Anterior cingulate cortex (tissue), 58 donors: ENCODE measurements at places on chromosomes 4 and X.

GRCh38 chr4:25535278-25535677 lies 120.4 kb upstream of the SLC34A2 start:
- DNase-seq = no peak

DNA sequence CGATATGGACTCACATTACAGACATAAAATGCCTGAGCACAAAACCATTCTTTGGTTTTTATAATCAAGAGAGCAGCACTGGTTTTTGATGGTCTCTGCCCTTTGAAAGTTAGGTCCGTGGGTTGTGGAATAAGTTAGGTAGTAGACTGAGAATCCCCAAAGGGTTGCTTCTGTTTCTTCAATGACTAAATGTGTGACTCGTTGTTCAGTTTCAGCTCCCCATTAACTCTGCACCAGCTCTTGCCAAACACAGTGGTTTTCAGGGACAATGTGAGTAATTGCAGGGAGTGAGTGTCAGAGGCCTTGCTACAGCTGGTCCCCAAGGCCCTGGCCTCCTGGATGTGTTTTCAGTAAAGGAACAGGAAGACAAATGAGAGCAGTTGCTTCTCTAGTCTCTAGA lies 24.8 kb downstream of the SMIM20 start:
- DNase-seq = no peak

GRCh38 chr4:7390906-7391636 lies 43.7 kb downstream of the PSAPL1 start:
- DNase-seq = no peak

DNA sequence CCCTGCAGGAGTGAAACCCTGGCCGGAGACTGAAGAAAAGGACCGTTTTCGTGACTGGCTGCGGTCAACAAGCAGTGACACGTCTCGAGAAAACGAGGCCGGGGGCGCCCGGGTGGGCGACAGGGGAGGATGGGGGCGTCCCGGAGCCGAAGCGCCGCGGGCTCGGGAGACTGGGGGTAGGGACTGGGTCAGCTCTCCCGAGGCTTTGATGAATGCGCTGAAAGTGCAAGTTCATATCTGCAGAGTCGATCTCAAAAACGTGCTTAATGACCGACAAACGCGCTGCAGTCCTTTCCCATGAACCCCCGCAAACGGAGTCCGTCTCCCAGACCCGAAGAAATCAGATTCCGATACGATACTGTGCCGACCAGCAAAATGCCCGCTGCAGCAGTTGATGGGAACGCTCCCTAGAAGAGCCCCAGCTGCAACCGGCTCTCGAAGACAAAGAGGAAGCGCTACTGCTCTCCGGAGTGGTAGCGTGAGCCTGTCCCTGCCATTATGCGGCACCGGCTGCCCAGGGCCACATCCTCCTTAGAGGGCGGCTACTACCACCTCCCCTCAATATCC lies 806 bp upstream of the CD99L2 start:
- no peak for DNase-seq

GRCh38 chr4:114389070-114389685 lies 209.4 kb upstream of the UGT8 start:
- no peak for DNase-seq

- DNase-seq = no peak
These were observed 1621.2 kb downstream of the PCDH7 start for GRCh38 chr4:32341342-32341741.

- no peak for DNase-seq
These were observed 38.0 kb downstream of the HTT-AS start for GRCh38 chr4:3036131-3036952.

DNA sequence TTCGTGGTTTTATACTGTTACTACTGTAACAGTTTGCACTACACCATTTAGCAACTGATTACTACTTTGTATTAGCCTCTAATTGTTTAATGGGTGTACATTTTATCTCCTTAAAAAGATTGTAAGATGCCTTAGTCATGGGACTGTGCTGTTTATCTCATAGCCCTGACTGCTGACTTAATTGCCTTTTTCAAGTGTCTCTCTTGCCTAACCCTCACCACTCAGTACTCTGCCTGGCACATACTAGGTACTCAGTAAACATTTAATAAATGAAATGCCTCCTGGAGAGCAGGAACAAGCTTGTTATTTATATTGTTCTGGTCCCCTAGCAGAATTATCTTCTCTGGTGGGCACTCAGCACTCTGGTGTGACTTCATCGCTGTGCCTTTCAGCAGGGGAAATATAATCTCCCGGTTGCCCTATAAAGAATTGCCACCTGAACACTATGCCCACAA lies 1.7 kb upstream of the STIM2 start:
- DNase-seq = no peak

GRCh38 chr4:158020734-158021346 lies 152.0 kb downstream of the GASK1B start:
- no peak for DNase-seq

DNA sequence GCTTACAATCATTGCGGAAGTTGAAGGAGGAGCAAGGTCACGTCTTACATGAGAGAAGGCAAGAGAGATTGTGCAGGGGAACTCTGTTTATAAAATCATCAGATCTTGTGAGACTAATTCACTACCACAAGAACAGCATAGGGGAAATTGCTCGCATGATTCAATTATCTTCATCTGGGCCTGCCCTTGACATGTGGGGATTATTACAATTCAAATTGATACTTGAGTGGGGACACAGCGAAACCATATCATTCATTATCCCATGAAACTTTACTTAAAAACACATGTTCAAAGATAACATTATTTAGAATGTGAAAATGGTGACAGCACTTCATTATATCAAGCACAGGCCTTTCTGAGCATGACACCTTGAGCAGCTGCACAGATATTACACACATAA lies 1087.8 kb downstream of the C4orf33 start:
- DNase-seq = no peak
